ENCODE measurements at places on chromosomes 2 and 18.

GRCh38 chr2:35462226-35462998 is 893.2 kb upstream of the CRIM1 start:
- DNase-seq, result no peak

- no peak for DNase-seq
Observed at GRCh38 chr2:98634406-98635092, 26.2 kb downstream of the UNC50 start.

- DNase-seq, result no peak
Observed at GRCh38 chr2:37827455-37827854, 97.6 kb upstream of the RMDN2 start.

DNA sequence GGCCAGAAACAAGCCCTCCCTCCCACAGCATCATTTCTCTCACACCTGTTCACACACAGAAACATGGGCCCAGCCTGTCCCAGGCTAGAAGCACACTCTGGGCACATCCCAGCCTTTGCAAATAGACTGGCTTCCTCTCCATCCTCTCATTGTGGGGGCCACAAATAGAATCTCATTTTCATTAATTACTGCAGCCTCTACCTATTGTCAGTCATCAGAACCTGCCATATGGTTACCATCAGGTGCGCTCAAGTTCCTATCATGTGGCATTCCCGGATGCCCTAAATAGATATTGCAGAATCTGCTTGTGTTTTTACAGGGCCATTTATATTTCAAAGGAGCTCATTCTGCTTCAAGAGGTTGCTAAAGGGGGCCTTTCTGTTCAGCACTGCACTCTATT is 460.7 kb downstream of the BCL11A start:
- no peak for DNase-seq

- DNase-seq, result no peak
Observed at GRCh38 chr2:44010266-44010665, 14.5 kb upstream of the LRPPRC start.

- DNase-seq, result no peak
Observed at GRCh38 chr2:112451317-112451716, 17.9 kb upstream of the RGPD8 start.

DNA sequence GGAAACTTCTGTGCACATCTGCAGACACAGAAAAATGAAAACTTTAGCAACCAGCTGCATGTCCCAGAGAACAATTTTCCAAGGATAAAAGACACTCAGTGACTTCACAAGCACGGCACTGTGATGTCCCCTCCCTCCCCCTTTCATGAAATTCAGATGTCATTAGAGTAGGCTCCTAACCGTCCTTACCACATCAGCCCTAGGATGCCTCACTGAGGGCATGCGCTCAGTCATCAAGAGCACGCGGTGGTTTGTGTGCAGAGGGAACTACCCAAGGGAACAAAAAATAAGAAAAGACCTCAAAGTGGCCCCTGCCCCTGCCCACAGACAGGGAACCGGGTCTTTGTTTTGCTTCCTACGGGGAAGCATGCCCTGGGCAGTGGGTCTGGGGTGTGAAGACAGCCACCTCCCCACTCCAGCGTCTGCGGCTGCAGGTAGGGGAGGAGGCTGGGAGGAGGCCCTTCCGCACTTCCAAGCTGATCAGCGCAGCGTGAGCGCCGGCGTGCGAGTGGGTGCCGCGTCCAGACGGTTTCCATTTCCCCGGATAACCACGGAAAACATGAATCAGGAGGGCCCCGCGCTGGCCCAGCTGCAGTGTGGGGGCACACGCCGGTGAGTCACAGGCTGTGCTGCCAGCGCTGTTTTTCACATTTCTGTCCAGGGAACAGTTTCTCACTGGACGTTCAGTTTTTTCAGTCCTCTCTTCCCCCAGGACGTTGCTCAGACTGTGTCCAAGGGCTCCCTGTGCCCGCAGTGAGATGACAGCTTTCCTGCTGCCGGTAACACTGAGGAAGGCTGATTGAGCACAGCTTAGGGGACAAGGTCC is 70.6 kb downstream of the COPS8 start:
- no peak for DNase-seq

GRCh38 chr2:156456616-156457015 is 20.4 kb downstream of the GPD2 start:
- no peak for DNase-seq

DNA sequence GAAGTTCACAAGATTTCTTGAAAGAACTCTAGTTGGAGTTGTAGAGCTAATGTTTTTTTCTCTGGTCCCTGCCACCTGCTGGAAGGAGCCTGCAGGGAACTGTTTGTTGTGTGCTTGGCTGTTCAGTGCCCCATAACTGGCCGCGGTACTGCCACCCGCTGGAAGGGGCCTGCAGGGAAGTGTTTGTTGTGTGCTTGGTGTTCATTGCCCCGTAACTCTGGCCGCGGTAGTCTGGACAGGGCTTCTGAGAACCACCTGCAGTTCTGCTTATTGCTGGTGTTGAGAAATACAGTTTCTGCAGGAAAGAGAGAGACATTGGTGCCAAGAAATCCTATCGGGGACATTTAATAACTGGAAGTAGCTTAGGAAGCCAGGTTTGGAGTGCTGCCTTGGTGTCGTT is 58.1 kb downstream of the AGAP1 start:
- no peak for DNase-seq

- no peak for DNase-seq
Observed at GRCh38 chr2:2747797-2748301, 416.8 kb upstream of the MYT1L start.

DNA sequence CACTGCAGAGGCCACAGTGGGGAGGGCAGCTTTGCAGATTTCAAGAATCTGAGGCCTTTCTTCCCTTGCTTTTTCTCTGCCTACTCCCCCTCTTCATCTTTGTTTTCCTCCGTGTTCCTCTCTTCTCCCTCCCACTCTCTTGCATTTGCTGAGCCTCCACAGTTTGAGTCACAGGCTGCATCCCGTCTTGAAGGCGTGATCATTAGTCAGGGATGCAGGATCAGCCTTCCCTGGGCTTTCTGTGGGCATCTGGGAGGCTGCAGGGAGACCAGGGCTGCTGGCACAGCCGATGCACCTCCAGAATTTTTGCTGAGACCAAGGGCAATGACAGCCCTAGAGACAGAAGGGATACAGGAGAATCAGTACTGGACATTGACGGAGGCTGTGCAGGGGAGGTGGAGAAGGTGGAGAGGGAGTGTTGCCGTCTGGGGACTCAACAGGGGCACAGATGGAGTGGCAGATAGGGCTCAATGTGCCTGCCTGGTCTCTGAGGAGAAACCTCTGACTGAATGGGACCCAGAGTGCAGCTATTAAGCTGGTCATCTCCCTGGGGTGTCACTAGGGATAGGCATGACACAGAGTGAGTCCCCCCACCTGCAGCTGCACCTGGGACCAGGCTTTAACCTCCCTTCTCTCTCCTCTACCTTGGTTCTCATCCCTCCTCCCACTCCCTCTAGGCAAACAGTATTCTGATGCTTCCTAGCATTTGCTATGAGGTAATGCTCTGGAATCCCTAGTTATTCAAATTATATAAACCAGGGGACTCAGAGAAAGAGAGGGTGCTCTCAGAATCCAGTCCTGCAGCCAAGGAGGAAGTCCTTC is 29.0 kb upstream of the DNAJC27 start:
- DNase-seq, result no peak

DNA sequence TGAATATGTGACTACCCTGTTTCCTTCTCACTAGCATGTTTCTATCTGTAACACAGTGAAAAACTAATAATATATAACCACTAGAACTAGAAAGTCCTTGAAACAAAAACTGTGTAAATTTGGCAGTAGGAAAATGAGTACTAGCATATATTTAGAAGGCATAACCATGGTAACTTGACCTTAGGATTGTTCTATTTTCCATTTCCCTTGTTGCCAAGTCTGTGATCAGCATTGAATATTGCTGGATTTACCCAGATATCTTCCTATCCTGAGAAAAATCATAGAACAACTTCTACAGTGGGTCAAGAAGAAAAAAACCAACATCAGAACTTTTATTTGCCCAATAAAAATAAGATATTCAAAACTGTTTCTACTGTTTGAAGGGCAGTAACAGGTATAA is 563.9 kb upstream of the NRXN1 start:
- no peak for DNase-seq

- no peak for DNase-seq
Observed at GRCh38 chr18:48887905-48888772, 62.6 kb downstream of the SMAD7 start.

GRCh38 chr2:42197792-42198191 is 28.6 kb downstream of the EML4 start:
- DNase-seq, result no peak

GRCh38 chr2:2662847-2663356 is 331.8 kb upstream of the MYT1L start:
- no peak for DNase-seq

- no peak for DNase-seq
Observed at GRCh38 chr2:160214461-160215445, 14.7 kb upstream of the ITGB6 start.

- no peak for DNase-seq
Observed at GRCh38 chr2:172496160-172496608, 59.7 kb upstream of the PDK1 start.

DNA sequence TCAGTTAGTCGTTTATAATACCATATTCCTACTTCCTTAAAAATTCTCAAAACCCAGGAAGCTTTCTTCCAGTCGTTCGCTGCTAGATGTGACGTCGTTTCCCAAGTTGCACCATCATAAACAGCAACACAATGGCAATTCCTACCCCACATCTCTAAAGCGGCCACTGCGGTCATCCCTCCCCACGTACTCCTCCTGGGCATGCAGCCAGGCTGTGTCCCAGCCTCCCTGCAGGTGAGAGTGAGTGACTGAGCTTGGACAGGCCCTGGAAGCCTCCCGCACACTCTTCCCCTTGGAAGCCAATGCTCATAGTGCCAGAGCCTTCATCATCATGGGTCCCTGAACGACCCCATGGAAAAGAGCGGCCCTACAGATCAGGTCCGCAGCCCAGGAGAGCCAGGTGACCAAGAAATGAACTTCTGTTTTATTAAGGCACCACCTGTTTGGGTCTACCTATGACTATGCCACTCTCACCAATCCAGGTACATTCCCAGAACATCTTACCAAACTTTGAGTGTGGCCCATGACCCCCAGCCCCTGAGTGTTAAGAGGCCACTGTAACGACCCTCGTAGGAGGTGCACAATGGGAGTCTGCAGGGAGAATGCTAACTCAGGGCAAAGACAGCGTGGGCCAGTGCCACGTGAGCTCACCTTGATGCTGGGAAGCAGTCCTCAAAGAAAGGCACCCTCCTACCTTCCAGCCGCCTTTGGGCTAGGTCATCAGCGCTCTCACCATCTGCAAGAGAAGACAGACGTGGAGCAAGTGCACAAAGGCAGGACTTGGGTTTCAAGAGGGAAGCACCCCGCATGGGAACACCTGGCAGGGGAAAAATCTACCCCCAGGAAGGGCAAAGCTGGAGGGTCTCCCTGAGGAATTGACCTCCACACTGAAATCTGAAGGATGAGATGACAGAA is 74.7 kb upstream of the RAB6C start:
- no peak for DNase-seq

DNA sequence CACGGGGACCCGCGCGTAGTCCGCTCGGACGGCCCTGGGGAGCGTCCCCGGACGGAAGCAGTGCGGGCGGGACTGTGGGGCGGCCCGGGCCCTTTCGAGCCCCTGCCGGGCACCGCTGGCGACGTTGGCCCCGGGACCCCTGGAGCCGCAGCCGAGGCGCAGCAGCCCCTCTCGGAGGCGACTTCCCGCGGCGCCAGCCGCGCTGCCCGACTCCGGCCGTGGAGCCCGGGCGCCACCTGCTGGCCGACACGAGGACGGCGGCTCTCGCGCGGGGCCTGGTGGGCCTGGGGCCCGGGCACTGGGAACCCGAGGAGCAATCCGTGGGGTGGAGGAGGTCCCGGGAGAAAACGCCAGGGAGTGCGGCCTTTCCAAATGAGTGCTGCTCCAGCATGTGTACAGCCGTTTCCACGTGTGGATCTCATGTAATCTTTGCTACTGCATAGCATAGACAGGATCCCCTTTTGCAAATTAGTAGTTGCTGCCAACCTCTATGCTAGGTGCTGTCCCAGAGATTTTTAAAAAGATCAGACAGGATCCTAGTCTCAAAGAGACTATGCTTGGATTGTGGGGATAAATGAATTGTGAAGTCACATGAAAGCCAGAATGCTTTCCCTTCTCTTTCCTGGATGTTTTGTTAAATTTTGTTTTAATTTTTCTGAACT is 4.0 kb downstream of the ID2 start:
- no peak for DNase-seq

GRCh38 chr2:138157372-138157771 is 193.1 kb downstream of the HNMT start:
- DNase-seq, result no peak

DNA sequence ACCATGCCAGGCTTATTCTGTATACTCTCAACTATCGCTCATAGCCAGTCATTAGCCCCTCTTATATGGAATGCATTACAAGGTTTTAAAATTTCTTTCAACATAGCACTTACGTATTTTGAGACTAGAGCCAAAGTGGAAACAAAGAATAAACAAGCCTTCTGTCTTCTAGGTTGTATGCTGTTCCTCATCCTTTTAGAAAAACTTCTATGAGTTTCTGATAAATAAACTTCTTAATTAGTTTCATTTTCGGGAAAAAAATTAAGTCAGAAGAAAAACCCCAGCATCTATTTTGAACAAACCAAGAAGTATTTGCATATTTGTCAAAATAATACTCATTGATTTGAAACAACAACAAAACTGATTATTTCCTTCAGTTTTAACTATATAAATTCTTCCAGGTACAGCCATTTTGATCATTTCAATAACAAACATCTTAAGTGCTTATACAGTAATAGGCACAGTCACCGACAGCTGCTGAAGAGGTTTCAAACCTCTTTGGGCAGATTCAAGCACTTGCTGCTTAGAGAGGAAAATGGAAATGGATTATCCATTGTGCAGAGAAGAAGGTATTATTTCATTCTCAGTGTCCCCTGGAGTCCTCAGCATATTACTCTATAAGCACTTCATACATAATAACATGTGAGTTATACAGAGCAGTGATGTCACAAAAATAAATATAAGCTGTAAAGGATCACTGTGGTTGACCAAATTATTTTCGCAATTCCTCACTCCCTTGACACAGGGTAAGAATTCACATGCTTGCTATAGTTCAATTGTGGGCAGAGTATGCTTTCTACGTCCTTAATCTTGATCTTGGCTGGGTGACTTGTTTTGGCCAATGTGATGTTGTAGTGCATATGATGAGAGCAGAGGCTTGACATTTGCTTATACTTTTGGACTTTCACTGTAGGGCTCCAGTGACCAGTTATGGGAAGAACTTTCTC is 833.8 kb downstream of the TRIB2 start:
- no peak for DNase-seq

DNA sequence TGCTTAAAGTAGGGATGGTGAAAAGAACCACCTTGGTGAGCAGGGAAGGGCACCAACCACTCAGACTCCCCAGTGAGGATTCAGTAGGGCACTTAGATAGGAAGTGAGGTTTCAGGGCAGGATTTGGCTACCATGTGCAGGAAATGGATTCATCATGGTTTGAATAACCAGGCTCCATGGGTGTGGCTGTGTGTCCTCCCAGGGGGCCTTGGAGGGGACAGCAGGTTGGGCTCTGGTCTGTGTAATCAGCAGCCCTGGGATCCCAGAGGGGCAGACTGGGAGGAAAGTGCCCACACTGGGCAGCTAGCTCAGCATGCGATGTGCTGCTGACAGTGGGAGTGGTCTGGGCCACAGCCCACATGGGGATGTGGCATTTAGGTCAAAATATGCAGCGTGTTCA is 224.6 kb downstream of the CELF4 start:
- no peak for DNase-seq

- no peak for DNase-seq
Observed at GRCh38 chr18:55073116-55073515, 113.9 kb upstream of the CCDC68 start.
